ENCODE measurements at places on chromosomes 2 and 18.
A peak's percentile ranks its signal among the peaks of the same experiment; 100 is the strongest.

DNA sequence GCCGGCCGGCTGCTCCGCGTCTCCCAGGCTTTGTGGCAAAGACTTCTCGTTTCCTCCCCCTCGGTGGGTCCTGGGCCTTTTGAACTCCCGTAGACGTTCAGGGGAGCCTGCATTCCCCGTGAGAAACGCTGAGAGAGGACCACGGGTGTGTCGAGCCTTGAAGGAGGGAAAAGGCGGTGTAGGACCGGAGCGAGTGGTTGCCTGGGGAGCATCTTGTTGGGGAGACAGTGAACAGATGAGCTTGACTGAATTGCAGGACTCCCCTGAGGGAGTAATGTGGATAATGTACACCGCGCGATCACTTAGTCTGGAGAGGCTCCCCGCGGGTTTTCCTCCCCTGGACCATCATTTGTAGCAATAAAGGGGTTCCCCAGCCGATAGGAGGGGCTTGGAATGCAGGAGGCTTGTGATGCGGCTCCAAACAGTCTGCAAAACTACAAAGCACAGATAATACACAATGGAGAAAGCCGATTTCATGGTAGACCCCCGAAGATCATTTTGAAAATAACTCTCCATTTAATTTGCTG lies 769 bp downstream of the ALMS1 start:
- DNase-seq: no peak

DNA sequence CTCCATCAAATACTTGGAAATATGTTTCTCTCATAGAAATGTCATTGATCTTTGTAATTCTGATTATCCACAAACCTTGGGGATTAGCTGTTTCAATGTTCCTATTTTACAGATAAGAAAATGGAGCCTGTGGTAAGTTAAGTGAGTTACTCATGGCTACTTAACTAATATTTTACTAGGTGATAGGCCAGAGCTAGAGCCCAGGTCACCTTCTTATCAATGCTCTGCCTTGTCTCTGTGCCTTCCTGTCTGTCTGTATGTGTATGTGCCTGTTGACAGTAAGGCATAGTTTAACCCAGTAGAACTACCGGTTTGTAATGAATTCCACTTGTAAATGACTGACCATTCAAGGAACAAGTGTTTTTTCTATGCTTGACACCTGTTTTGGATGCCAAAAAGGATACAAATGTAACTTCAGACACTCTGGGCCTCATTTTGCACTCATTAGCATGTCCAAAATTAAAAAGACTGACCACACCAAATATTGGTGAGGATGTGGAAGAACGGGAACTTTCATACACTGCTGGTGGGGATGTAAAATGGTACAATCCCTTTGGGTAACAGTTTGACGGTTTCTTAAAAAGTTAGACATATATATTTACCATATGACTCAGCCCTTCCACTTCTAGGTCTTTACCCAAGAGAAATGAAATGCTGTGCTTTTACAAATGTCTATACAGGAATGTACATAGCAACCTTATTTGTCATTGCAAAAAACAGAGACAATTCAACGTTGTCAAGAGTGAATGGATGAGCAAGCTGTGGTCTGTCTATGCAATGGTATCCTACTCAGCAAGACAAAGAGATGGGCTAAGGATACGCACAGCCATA lies 19.6 kb upstream of the IL1A start:
- peak; percentile 94 for DNase-seq

GRCh38 chr2:223101340-223102039 lies 49.5 kb downstream of the KCNE4 start:
- peak; percentile 55 for DNase-seq

- DNase-seq: no peak
These were observed 6.2 kb downstream of the PXDN start for GRCh38 chr2:1738163-1738562.

- no peak for DNase-seq
These were observed 4.5 kb downstream of the B3GNT2 start for GRCh38 chr2:62200291-62200841.

- peak; percentile 71 for DNase-seq
These were observed 37.0 kb downstream of the LIMS1 start for GRCh38 chr2:108571286-108571685.

- DNase-seq: no peak
These were observed 122.8 kb upstream of the FHL2 start for GRCh38 chr2:105521616-105522015.

DNA sequence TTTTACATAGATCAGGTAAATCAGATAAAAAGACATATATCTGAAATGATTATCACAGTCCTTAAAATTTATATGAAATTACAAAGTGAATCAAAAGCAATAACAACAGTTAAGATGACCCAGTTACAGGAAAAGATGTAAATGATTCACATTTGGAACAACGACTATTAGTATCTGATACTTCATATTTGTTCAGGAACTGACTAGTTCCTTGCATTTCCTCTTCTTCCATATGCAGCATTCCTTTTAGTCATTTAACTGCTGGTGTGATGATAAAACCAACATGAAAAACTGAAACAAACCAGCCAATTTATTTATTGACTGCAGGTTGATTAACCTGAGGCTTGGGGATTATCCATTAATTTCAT lies 75.2 kb downstream of the RBMS1 start:
- DNase-seq: no peak

DNA sequence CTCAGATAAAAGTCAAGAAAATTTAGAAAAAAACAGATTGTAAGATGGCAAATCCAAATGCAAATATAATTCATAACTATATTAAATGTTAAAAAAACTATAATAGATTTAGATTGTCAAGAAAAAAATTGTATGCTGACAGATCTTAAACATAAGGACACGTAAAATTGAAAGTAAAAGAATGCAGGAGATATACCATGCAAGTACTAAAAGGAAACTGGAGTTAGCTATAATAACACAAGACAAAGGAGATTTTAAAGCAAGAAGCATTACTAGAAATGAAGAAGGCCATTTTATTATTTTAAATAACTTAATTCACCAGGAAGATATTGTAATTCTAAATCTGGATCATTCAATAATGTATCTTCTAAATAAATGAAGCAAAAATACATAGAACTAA lies 48.3 kb downstream of the TTC21B start:
- no peak for DNase-seq

DNA sequence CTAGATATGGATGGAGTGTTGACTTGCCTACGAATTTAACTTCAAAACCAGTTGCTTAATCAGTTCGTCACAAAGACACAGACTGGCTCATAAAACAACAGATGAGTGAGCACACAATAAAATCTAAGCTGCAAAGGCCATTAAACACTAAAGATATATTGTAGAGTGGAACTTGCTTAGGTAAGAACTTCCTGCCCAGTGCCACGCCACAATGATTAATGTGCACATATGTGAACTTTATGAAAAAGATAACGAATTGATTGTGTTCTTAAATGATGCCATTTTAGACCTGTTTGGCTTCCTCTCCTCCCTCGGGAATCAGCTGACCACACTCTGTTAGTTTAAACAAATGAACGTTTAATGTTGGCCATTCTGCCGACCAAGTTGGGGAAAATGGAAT lies 2031.3 kb upstream of the CELF4 start:
- no peak for DNase-seq
